Neural progenitor cell (in vitro differentiated cells): ENCODE measurements at places on chromosomes 3 and 15.

GRCh38 chr3:150798122-150798618, 35.2 kb upstream of the SIAH2 start:
- DNase-seq, result peak; percentile 64

GRCh38 chr15:23538648-23539047, 26.8 kb upstream of the MKRN3 start:
- DNase-seq, result no peak

GRCh38 chr3:24249523-24249922, 245.1 kb downstream of the THRB start:
- DNase-seq, result no peak

DNA sequence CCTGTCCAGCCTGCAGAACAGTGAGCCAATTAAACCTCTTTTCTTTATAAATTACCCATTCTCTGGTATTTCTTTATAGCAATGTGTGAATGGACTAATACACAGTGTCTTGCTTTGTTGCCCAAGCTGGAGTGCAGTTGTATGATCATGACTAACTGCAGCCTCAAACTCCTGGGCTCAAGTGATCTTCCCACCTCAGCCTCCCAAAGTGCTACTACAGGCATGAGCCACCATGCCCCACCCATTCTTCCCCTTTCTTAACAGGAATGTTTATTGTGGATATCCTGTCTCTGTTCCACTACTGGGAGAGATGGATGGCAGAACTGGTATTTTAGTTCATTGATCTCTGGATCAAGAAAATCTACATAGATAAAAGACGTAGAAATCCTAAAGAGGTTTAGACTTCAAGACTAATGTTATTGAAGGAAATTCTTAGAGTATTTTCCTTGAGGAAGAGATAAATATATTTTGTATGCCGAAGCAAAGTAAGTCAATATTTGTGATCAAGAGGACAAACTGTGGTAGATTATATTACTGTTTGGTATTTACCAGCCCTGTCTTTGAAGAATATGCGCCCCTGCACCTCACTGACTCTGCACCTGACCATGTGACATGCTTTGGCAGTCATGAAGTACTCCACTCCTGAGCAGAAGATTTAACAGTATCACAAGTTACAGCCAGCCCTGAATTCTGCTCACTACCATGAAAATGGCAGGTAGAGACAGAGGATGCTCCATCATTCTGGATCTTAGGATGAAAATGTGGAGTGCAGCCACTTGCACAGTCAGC, 42.9 kb downstream of the UACA start:
- no peak for DNase-seq

GRCh38 chr15:98289747-98290146, 329.2 kb downstream of the ARRDC4 start:
- no peak for DNase-seq
